ENCODE measurements at places on chromosomes 5 and 9. TPM values are rescaled to one million over a fixed set of nuclear protein-coding genes. Genes with fewer than 3 reads are reported as not detected.

Gene IRX1
- total RNA-seq: not detected

Gene KCNIP1
- not detected for total RNA-seq

Gene LIFR
- not detected for total RNA-seq

Gene FOXI1
- total RNA-seq: not detected

Gene ZFP2
- 0.42 TPM for total RNA-seq

Gene LTC4S
- 0.65 TPM for total RNA-seq
